ENCODE measurements at places on chromosomes 6 and 20.

DNA sequence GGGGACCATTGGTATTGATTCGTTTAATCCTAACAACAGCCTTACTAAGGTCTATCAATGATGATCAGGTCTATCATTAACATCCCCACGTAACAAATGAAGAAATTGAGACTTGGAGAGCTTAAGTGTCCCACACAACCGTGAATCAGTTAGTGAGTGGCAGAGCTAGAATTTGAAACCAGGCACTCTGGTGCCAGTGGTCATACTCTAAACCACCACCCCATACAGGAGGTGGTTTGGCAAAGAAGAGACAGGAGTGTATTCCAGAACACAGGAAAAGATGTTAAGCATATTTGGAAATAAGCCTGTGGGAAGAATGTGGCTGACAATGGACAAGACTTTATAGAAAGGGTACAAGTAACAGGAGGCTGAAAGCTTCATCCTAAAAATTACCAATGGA, 35.7 kb upstream of the MARCKS start:
- DNase-seq, result no peak

DNA sequence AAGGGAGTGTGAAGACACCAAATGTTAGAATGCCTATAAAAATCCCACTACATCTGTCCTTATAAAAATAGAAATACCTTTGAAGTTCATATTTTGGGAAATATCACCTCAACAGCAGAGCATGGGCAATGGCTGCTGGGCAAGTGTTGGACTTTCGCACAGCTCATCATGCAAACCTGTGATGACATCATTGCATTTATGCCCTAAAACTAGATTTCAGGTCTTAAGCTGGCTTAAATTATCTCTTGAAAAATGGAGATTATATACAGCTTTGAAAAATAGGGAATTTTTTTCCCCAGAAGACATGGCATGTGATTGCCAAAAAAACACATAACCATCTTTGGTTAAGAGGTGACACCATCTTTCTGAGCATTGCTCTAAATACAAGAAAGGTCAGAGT, 197.8 kb downstream of the UST start:
- no peak for DNase-seq

DNA sequence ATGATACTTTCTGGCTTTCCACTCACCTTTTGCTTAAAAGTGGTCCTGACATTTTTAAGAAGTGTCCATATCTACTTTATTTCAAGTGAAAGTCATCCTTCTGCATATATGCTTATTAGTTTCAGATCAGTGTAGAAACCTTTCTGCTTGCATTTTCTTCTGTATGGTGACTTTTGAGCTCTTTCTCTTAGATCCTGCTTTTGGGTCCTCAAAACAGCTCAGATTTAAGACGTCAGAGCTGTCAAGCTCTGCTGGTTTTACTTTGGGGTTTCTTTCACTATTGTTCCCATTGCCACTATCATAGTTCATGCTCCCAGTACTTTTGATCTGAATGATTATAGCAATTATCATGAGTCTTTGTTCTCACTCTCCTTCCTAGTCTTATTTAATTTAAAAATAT, 41.7 kb downstream of the BCKDHB start:
- DNase-seq, result no peak

DNA sequence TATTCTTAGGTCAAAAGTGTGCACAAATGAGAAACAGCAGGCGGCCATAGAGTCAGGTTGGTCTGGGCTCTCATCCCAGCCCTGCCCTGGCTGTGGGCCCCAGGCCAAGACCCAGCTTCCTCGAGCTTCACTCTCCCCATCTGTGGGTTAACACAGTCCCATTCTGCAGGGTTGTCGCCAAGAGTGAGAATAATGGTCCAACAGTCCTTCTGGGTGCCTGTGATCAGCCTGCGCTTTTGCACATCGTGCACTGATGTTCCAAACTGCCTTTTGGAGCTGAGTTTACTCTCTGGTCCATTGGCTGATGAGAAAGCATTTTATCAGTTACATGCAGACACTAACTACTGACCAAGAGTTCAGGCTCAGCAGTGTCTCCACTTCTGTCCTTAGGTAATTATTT, 82.6 kb downstream of the INSM1 start:
- no peak for DNase-seq
